ENCODE measurements at places on chromosomes 3 and 15.

DNA sequence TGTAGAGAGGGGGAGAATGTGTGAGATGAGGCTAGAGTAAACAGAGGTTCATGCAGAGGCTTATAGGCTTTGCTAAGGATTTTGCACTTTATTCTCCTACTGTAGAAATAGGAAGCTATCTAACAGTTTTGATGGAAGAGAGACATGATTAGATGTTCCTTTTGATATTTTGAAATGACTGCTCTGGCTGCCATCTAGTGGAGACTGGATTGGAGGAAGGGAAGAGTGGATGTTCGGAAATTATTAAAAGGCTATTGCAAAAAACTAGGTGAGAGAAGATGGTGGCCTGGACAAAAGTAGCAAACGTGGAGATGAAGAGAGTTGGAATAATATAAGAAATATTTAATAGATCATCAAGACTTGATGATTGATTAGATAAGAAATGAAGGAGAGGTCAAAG lies 42.2 kb downstream of the SYN2 start:
- peak; percentile 1 for DNase-seq

GRCh38 chr3:17320266-17320665 lies 422.2 kb downstream of the TBC1D5 start:
- DNase-seq, result peak; percentile 31

GRCh38 chr3:62558549-62559112 lies 185.3 kb upstream of the FEZF2 start:
- peak; percentile 45 for DNase-seq

DNA sequence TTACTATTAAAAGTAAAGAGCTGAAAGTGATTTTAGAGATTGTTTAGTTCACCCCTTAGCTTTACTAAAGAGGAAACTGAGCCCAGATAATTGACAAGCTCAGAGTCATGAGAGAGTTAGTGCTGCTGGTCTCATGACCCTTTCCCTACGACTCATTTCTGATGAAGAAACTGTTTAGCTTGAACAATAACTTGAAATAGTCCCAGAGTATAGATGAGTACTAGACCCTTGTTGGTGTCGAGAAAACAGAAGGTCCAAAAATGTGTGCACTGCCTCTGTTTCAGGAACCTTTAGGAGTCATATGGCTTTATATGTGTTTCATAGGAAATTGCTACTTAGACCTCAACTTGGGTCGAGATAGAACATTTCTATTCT lies 58.2 kb downstream of the IL16 start:
- DNase-seq, result no peak

DNA sequence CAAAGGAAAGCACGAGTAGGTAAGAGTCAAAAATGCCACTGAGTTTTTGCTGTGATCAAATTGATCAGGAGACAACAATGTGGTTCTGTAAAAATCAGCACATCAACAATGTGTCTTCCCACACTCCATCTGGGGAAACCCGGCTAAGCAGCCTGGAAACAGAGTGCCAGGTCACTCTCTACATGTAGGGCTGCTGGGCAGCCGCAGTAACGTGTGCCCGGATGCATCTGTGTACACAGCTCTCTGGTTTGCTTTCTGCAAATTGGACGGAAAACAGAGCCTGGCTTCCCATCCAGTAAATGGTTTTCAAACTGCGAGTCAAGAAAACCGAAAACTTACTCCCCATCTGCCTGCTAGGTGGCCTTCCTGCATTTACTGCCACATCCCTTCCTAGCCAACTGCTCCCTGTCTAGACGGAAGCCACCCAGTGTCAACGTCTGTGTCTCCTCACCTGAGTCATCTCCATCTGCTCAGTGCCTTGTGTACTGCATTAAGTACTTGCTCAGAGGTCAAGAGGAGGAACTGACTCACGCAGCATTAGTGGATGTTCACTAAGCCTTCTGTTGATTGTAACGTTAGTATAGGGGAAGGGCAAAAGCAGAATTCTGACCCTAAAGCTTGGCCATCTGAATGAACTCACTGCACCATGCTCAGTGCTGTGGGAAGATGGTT lies 124.1 kb downstream of the TJP1 start:
- DNase-seq, result peak; percentile 62
